ENCODE measurements at places on chromosomes 2 and 18.

- DNase-seq = no peak
Measured at GRCh38 chr2:86577817-86578456, 14.7 kb upstream of the CHMP3 start.

DNA sequence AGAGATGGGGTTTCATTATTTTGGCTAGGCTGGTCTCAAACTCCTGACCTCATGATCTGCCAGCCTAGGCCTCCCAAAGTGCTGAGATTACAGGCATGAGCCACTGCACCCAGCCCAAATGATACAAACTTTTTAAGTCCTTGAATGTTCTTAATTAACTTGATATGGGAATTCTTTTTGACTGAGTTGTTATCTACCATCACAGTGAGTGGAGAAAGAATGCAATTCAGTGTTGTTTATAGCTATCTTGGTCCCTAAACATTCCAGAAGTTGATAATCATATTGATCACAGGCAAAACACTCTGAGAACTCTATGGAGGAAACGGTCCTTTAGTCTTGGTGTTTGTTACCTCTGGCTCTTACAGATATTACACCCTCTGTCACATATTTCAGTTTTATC, 1072.5 kb downstream of the SUCLG1 start:
- peak; percentile 61 for DNase-seq

DNA sequence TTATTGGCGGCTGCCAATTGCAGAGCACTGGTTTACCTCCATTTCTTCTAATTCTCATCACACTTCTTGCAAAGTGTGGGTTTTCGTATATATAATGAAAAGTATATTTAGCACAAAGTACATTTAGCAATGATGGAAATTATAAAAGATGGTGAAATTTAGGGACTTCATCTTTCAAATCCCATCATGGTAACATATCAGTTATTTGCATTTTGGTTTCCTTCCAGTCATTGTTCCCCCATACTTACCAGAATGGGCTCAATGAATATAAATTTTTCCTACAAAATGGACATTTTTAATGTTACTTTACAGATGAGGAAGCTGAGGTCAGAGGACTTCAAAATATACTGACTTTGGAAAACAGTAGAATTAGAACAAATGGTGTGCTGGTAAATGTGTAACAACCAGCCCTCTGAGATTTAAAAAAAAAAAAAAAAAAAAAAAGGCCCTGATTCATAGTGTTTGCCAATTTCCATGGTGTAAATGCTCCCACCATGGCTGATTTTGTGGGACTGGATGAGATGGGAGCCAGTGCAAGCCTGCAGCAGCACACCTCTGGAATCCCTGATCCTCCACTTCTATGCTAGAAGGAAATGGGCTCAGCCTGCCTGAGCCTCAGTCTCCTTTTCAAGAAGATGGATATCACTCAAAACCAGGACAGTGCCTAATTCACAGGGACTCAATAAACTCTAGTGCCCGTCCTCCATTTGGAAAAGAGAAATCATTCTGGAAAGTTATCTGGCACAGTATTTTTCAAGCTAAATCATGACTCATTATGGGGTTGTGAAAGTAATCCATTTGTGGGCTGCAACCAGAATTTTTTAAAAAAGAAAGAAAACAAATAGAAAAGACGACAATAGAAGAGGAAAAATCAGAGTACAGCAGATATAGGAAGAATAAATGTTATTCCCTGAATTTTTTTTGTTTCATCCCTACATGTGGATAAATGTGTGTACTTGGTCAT, 34.0 kb downstream of the LBH start:
- DNase-seq = peak; percentile 63

GRCh38 chr2:39686456-39686855, 20.7 kb downstream of the TMEM178A start:
- DNase-seq = no peak

GRCh38 chr2:112656679-112657078, 10.9 kb downstream of the SLC20A1 start:
- DNase-seq = no peak

- peak; percentile 67 for DNase-seq
Measured at GRCh38 chr2:73110168-73111072, 2.3 kb downstream of the RAB11FIP5 start.

GRCh38 chr2:30112561-30112960, 34.2 kb upstream of the YPEL5 start:
- no peak for DNase-seq
